ENCODE measurements at places on chromosomes 7 and 10.

- no peak for DNase-seq
These were observed 567.8 kb downstream of the IPMK start for GRCh38 chr10:57699944-57700343.

- no peak for DNase-seq
These were observed 106.5 kb upstream of the ANLN start for GRCh38 chr7:36283181-36283580.

- DNase-seq = no peak
These were observed 58.9 kb downstream of the XRCC2 start for GRCh38 chr7:152617056-152617455.

- DNase-seq = no peak
These were observed 205.5 kb upstream of the CDC14C start for GRCh38 chr7:48718731-48719378.

GRCh38 chr10:114282526-114282925, 43.5 kb downstream of the VWA2 start:
- DNase-seq = no peak

DNA sequence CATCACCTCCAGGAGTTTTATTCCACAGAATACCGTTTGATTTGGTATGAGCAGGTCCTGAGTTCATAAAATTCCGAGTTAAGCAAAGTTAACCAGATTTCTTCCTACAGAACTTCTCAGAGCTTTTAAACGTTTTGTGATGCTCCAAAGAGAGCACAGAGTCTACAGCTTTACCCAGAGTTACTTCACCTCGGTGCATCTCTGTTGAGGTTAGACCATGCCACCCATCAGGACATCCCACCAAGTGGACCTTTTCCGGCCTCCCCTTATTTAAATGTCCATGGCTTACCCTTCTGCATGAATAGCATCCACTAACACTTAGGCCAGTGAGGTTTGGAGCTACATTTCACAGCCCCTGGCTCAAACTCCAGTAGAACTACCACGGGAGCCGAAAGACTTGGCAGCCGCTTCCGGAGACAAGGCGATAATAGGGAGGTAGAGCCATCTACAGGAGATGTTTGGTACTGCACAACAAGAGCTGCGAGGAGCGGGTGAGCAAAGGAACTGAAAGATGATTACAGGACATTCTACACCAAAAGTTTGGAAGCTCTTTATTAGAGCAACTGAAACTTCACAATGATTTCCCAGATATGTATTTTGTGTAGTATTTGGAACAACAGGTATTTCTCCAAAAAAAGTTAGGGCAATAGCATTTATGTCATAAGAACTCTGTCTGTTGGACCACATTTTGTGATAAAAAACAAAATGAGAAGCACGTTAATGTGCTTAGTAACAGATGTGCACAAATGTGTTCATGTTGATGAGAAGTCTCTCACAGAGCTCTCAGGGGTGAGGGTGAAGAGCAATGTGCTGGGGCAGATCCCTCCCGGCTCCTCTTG, 174.7 kb downstream of the HERPUD2 start:
- peak; percentile 74 for DNase-seq

DNA sequence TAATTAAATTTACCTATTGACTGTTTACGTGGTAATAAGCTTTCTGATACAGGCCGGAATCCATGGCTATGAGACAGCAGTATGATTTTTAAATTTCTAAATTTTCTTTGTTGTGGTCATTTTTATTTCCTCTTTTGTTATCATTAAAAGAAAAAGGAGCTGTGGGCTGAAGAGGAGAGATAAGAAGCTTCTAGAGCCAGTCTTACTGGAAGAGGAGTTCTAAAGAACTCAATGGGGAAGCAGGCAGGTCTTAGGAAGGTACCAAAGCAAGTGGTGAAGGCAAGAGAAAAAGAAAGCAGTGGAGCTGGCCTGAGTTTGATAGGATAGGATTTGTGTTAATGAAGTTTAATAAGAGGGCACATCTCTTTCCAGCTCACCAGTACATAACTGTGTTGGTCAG, 1187.8 kb downstream of the CNTNAP2 start:
- peak; percentile 82 for DNase-seq

DNA sequence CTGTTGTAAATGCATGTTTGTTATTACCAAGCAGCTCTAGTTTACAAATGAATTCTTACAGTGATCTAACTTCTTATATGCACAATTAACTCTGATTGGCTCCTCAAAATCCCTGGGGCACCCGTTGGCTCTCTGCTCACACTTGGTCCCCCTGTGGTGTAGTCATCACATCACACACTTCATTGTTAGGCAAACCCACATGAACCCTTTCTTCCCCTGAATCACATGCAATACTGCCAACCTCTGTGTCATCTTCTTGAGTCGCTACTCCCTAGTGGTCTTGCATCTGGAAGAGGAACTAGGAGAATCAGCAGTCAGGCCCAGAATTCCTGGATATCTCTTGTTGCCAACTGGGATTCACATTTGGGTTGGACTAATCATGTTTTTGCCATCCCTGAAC, 73.1 kb downstream of the CD36 start:
- no peak for DNase-seq

GRCh38 chr10:112434988-112435619, 11.6 kb downstream of the ZDHHC6 start:
- peak; percentile 31 for DNase-seq

GRCh38 chr10:116465546-116465945, 37.9 kb downstream of the PNLIPRP3 start:
- DNase-seq = peak; percentile 62

- DNase-seq = no peak
These were observed 7.7 kb downstream of the KAZALD1 start for GRCh38 chr10:101069441-101069840.

DNA sequence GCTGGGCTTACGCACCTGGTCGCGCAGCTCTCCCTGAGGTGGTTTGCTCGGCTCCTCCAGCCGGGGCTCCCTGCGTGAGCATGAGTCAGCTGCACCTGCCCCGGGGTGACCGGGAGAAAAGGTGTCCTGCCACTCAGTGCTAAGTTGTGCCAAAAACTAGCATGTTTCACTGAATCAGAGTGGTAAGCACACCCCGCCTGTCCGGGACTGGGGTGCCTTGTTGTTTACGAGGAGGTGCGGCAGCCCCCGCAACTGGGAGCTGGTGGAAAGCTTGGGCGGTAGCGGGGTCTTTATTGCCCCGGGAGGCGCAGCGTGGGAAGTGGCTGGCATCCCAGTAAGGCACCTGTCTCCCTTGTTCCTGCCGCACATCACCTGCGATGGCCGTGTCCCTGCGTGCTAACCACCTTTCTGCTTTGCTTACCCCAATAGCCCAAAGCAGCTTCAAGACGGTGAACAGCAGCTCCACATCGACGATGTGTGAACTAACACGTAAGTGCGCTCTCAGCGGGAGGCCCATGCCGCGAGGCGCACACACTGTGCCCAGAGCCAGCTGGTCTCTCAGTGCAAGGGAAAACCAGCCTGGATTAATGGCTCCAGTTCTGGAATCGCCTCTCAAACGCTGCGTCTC, 506.6 kb upstream of the FOXK1 start:
- no peak for DNase-seq

DNA sequence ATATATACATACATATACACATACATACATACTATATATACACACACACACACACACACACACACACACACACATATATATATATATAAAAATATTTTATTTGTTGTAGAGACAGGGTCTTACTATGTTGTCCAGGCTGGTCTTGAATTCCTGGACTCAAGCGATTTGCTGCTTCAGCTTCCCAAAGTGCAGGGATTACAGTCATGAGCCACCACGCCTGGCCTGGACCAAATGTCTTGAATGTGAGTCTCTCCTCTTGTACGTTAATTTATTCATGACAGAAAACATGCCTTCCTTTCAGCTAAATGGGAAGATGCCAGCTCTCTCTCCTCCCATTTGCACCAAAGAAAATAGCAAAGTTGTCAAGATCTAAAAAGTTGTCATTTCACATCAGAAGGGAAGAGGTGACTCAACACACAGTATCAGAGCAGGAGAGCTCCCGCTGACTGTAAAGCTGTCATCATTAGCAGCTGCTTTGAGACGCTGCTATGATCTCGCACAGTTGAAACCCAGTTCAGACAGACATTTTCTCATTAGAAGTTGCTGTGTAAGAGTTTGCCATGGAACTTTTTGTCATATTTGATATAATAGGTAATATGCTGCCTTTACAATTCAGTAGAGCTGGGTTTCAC, 224.3 kb downstream of the SFMBT2 start:
- peak; percentile 34 for DNase-seq

GRCh38 chr10:75197066-75197465, 13.5 kb upstream of the VDAC2 start:
- no peak for DNase-seq

DNA sequence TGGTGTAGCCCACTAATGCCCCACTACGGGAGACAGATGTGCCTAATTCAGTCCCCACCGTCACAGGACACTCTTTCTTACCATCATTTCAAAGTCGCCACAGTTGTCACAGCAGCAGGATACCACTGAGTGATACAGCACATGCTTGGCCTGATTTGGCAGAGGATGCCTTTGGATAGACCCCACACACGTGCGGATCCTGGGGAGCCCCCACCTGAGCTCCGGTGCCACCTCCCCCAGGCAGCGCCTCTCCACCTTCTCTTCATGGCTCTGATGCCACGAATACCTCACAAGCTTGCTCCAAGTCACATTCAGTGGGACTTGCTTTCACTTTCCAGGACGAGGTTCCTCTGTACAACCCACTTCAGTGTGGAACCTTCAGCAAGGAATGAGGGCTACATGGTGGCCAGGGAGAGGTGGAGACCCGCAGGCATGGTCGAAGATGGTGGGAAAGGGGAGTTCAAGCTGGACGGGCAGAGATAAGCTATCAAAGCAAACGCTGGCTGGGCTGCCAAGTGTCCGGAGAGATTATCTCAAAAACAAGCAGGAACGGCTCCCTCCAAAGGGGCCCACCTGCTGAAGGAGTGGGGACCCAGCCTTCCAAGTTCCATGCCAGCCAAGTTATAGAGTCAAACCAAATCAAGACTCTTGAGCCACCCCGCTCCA, 107.4 kb downstream of the ZRANB1 start:
- no peak for DNase-seq

- no peak for DNase-seq
These were observed 262.5 kb upstream of the GNAI1 start for GRCh38 chr7:79872176-79872575.

GRCh38 chr7:100583132-100584053, 2.5 kb downstream of the LRCH4 start:
- DNase-seq = peak; percentile 87

DNA sequence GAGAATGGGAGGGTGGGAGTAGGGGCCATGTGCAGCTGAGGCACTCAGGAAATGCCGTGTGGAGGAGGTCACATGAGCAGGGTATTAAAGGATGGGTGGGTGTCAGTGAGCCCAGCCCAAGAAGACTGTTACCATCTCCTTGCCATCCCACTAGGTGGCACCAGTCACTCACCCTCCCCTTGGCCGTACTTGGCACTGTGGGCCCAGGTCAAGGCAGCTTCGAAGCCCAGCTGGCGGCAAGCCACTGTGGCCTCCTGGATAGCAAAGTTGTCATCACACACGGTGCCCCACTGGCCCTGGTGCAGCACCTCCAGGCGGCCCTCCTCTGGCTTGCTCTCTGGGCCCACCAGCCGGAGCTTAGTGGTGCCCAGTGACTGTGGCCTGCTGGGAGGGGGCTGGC, 5.4 kb downstream of the LOXL4 start:
- DNase-seq = peak; percentile 46

- no peak for DNase-seq
These were observed 901.9 kb downstream of the GATA3 start for GRCh38 chr10:8956400-8956799.

DNA sequence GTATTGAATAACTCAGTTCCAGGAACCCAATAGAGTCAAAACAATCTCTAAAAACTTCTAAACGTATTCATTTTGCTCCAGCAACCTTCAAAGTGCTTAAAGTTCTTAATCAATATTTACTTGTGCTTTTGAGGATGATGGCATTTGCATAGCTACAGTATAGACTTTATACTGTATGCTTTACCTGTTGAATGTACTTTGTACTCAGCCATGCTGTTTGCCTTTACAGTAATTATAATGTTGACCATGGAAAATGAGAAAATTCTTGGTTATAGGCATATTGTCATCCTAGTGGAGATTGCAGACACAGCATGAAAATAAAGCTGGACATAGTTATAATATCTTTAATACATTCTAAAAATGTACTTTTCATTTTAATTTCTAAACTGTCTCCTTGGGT, 762.7 kb upstream of the PHF14 start:
- no peak for DNase-seq

GRCh38 chr7:712381-713138, 13.9 kb upstream of the DNAAF5 start:
- DNase-seq = no peak

DNA sequence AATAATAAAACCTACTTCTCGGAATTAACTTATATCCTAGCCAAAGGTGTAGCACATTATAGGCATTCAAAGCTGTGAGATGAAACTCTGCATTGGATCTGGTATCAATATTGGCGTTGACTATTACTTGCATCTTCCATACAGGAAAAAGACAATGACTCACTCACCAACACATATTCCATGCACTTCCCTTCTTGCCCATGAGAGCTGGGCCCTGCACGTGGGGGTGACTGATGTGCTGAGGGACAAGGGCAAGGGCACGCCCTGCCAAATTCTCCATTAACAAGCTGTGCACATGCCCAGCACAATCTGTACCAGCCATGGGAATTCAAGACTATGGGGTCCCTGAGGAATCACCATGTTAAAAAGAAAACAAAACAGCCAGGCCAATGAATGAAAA, 188.1 kb upstream of the PDE1C start:
- DNase-seq = no peak

DNA sequence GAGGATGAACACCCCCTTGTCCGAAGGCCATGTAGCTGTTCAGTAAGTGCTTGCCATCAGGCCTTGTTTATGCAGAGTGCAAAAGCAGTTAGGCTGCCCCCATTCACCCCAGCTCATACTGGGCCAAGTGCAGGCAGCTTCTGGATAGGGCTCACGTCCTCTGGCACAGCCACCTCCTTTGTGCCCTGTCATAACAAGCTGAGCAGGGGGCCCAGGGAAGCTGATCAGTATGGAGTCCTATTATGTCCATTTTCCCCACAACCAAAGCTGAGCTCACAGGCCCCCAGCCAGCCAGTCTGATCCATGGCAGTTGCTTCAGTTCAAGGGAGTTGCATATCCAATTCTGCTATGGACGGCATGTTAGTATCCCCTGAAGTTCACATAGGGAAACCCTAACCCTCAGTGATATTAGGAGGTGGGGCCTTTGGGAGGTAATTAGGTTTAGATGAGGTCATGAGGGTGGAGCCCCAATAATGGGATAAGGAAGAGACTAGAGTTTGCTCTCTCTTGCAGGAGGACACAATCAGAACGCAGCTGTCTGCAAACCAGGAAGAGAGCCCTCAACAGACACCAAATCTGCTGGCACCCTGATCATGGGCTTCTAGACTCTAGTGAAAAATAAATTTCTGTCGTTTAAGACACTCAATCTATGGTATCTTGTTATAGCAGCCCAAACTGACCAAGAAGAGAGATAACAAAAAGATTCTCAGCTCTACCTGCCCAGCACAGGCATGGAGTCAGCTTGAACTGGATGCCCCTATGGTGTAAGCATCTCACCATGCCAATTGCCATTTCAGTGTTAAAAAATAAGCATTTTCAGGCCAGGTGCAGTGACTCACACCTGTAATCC, 155.9 kb downstream of the FGFR2 start:
- DNase-seq = no peak
